Non-pigmented ciliary epithelial cell (primary cell): ENCODE measurements at places on chromosomes 7 and 10.

- no peak for DNase-seq
Measured at GRCh38 chr7:1918881-1919525, 248.9 kb downstream of the ELFN1 start.

DNA sequence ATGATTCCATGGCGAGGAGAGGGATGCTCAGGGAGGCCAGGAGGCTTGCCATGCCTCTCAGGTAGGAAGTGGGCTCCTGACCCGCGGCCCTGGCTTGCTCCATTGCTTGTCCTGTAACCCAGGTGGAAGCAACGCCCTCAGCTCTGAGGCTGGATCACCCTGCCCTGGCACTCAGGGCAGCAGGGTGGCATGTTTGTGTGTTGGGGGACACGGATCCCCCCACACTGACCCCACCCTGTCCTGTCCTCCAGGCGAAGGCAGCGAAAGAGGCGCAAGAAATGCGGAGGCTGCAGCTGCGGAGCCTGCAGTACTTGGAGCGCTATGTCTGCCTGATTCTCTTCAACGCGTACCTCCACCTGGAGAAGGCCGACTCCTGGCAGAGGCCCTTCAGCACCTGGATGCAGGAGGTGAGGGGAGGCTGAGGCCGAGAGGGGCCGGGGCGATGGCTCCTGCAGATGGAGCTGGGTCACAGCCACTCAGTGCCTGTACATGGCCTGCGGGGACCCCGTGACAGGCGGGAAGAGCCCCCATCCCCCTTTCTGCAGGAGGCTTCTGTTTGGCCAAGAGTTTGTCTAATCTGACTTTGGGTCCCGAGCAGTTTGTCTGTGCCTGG, 38.3 kb downstream of the PRF1 start:
- DNase-seq: no peak

- no peak for DNase-seq
Measured at GRCh38 chr10:32207544-32207943, 139.4 kb downstream of the EPC1 start.

GRCh38 chr7:132061937-132062336, 505.5 kb upstream of the PODXL start:
- DNase-seq: no peak

- no peak for DNase-seq
Measured at GRCh38 chr10:1369665-1370064, 313.5 kb downstream of the WDR37 start.

GRCh38 chr10:49207113-49207512, 18.9 kb upstream of the TMEM273 start:
- DNase-seq: no peak

- DNase-seq: no peak
Measured at GRCh38 chr7:1700086-1700485, 30.0 kb downstream of the ELFN1 start.
